Body of pancreas (tissue), 4 donors: ENCODE measurements at places on chromosomes 4 and X.
A peak's percentile ranks its signal among the peaks of the same experiment; 100 is the strongest.

- no peak for DNase-seq
Observed at GRCh38 chr4:169252339-169253112, 18.2 kb downstream of the SH3RF1 start.

GRCh38 chr4:184282251-184282713 lies 64.6 kb upstream of the ENPP6 start:
- peak; percentile 28 for DNase-seq

DNA sequence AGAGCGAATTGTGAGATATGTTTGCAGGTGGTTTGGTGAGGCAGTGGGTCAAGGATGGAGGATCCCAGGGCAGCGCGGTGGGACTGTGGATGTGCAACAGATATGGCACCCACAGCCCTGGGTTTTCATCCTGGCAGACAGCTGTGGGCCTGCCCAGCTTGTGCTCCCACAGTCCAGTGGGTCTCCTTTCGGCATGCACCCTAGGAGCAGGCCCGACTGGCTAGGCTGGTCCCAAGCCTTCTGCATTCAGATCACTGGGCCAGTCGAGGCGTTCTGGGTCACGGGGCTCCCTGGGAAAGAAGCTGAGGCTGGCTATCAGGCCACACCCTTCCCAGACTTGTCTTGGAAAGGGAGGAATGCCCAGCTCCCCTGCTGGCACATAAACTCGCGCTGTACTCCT lies 2289.6 kb downstream of the ARAP2 start:
- DNase-seq = no peak

- DNase-seq = no peak
Observed at GRCh38 chr4:92714640-92715039, 410.9 kb downstream of the GRID2 start.

DNA sequence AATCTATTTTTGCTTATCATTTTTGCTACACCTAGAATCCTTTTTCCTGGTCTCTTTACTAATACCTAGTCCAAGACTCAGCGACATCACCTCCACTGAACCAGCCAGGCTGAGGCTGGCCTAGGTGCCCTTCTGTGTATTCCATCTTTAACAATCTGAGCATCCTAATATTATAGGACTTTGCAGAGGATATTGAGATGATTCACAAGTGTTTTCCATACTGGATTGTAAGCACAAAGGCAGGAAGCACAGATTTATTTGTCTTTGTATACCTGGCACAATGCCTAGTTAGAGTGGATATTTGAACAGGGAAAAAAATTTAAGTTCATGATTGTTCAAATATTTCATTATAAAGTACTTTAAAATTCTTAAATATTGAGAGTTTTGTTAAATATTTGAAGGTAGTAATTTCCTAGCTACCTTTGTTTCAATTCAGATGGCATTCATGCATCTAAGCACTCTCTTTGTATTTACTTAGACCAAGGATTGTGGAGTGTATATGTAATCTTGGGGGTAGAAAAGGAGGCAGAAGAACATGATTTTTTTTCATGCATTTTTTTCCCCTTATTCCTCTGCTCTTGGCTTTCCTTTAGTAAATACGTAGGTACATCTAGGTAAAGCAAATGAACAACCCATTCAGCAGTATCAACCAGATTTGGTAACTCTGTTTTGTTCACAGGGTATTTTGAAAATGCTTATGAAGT lies 18.4 kb downstream of the SMARCA5 start:
- no peak for DNase-seq

GRCh38 chrX:74242484-74243138 lies 61.4 kb upstream of the ZCCHC13 start:
- no peak for DNase-seq

DNA sequence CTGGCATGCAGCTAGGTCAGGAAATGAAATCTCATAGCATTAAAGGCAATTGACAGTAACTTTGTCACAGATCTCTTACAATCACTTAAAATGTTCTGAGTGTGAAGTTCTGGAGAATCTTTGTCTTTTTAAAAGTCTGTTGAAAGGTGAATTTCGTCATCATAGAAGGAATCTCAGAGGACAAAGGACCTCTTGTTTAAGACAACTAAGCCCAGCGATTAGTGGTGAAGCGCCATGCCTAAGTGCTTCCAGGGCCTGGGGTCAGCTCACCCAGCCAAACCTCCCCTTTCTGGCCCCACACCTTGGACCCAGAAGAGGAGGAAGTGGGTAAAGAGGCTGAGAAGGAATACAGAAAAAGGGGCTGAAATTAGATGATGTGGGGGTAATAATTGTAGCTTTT lies 8.5 kb downstream of the FRMD7 start:
- no peak for DNase-seq

- no peak for DNase-seq
Observed at GRCh38 chr4:26647523-26648224, 63.8 kb downstream of the TBC1D19 start.

DNA sequence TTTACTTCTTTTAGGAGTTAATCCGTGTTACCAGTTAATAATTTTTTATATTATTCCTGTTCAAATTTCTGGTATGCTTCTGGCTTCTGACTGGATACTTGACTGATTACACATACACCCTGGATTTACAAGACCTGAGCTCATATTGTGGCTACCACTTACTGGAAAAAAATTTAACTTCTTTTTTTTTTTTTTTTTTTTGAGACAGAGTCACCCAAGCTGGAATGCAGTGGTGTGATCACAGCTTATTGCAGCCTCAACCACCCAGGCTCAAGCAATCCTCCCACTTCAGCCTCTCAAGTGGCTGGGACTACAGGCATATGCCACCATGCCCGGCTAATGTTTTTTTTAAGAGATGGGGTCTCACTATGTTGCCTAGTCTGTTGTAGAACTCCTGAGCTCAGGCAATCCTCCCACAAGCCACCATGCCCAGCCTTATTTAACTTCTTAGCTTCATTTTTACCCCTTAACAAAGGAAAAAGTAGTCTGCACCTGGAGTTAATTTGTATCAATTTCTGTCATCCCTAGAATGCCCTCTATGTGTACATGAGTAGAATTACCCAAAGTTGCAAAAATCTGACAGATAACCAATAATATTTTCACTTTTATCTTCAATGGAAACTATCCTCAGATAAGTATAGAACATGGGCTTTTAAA lies 50.3 kb downstream of the TMEM165 start:
- DNase-seq = no peak

- no peak for DNase-seq
Observed at GRCh38 chr4:84091266-84091665, 407.8 kb downstream of the NKX6-1 start.

GRCh38 chr4:156158747-156159146 lies 205.1 kb upstream of the CTSO start:
- DNase-seq = no peak

DNA sequence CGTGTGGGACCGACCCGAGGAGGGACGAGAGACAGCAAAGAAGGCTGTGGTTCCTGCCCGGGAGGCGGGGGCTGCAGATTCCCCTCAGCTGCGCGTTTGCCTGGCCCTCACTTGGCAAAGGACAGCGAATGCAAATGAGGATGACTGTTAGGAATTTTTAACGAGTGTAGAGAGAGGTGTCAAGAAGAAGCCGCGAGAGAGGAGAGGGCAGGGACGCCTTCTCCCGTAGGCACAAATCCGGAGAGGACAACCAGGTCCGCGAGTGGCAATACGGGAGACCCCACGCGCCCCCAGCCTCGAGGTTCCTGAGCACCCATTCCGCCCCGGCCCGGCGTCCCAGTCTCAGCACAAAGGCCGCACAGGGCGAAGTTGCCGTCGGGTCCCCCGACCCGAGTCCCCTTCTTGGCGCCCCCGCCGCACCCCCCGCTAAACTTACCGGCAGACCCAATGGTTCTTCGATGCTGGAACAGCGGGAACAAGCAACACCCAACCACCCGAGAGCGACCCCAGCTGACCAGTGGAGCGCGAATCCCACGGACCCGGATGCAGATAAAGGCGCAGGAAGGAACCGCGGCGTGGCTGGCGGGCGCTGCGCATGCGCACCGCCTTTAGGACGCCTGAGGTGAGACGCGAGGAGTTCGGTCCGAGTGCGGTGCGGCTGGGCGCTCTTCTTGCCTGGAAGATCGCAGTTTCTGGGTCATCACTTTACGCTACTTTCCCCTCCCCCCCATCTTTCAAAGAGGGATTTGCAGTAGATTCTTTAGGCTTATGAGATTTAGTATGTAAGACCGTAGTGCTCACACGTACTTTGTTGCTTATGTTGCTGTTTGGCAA lies at the start of gene GNPDA2:
Gene GNPDA2 (minus strand): TSS at position 519 of the 834 bp plus-strand sequence. CDS start 4,349 bp downstream, outside the sequence.
- DNase-seq = peak; percentile 93

DNA sequence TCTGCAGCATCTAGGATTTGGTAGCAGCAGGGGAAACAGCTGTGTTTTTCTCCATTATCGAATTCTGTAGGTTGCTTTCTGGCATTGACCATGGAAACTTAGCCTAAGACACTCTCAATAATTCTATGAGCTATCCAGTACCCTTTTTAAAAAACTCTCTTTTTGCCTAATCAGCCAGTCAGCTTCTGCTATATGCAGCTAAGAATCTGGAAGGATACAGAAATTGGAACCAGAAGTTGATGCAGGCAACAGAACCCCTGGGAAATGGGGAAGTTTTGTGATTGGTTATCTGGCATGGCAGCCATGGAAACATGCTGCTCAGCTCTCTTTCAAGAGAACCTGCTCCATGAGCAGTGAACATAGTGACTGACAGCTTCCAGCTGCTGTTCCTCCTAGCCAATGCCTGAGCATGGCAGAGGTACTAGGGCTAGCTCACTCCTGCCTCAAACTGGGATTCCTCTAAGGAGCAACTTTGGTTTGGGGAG lies 417.6 kb upstream of the MAOA start:
- DNase-seq = no peak

GRCh38 chr4:152458801-152459302 lies 77.0 kb downstream of the FBXW7 start:
- DNase-seq = no peak

- DNase-seq = no peak
Observed at GRCh38 chrX:39835241-39835640, 262.5 kb downstream of the BCOR start.

- DNase-seq = no peak
Observed at GRCh38 chr4:83626245-83626836, 90.4 kb downstream of the GPAT3 start.

GRCh38 chrX:65750674-65751469 lies 83.4 kb downstream of the MSN start:
- DNase-seq = no peak

DNA sequence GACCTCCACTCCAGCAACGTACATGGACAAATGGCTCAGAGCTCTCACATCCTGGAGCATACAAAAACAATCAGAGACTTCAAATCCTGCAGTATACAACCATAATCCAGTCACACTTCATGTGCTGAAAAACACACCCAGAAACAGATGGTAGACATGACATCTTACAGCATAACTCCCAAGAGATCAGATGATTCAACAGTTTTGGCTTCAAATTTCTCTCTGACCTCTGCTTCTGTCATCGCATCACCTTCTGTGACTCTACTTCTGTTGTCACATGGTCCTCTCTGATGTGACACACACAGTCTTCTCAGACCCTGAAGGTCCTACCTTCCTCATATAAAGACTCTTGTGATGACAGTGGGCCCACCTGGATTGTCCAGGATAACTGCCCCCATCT lies 18.5 kb downstream of the SUV39H1 start:
- no peak for DNase-seq

DNA sequence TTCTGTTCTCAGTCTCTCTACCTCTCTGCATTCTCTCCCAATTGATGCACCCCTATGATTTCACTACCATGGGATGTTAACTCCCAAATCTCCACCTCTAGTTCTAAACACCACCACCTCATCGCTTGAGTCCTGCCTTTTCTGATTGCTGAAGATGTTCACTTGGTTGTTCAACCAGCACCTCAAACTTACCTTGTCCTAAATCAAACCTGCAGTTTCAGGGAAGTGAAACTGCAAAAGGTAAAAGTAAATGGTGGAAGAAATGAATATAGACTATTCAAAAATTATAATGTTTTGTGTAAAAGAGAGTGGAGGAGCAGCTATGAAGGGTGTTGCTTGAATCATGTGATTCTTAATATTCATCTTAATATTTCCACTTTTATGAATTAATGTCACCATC lies 91.0 kb downstream of the PDE5A start:
- DNase-seq = no peak

- no peak for DNase-seq
Observed at GRCh38 chr4:20723019-20723418, 22.8 kb downstream of the PACRGL start.

DNA sequence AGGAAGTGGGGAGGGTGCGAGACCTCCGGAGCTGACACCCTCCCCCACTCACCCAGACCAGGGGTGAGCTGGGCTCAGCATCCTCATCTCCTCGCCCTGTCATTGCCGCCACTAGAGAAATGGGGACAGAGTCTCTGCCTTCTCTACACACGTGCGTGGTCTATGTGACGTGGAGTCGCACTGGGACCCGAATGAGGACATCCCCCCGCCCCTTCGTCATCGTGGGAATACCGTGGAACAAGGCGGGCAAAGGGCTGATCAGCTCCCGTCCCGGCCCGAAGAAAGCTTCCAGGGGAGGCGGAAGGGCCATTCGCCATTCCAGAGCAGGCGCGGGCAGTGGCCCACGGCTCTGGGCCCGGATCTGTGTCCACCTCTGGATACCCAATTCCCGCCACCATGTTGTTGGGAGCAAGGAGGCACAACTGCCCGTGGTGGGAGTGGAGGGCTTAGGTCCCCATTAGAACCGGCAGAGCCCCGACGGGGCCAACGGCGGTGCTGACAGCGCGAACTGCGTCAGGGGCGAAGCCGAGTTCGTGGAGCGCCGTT lies 12.0 kb downstream of the HMX1 start:
- DNase-seq = no peak

- no peak for DNase-seq
Observed at GRCh38 chr4:19888587-19888986, 363.1 kb upstream of the SLIT2 start.

DNA sequence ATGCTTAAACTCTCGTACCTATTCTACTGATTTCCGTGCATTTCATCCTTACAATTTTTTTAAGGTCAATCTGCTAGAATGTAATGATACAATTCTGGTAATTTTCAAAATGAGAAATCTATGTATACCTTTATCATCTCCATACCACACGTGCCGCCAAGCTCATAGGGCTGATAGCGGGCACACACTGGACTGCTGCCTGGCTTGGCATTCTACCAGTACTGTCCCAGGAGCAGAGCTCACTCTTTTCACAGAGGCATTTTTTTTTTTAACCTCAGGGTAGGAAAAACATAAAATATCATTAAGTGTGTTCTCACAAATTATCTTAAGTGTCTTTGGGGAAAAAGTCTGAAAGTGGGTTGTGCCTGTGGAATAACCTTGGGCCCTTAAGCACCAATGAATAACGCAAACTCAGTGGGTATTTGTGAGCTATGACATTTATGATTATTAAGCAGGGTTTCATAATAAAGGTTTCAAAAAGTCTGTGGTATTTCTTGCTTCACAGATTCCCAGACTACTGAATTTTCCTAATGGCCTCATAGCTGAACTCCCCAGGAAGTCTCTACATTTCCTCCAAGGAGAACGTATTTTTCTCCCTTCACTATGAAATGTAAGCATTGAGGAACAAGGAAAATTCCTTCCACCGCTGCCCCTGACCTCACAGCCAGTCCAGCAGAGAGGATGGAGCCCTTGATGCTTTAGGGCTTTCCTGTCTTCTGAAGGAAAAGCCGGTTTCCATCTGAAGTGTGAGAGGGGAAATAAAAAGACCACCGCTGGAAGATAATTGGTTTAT lies 125.2 kb downstream of the ELOVL6 start:
- DNase-seq = peak; percentile 35
